ENCODE measurements at places on chromosomes 7 and 10.
A peak's percentile ranks its signal among the peaks of the same experiment; 100 is the strongest.

- no peak for ATAC-seq
Observed at GRCh38 chr10:121323443-121323842, 274.8 kb downstream of the FGFR2 start.

- peak; percentile 19 for ATAC-seq
Observed at GRCh38 chr7:98557538-98558031, 59.5 kb upstream of the NPTX2 start.

DNA sequence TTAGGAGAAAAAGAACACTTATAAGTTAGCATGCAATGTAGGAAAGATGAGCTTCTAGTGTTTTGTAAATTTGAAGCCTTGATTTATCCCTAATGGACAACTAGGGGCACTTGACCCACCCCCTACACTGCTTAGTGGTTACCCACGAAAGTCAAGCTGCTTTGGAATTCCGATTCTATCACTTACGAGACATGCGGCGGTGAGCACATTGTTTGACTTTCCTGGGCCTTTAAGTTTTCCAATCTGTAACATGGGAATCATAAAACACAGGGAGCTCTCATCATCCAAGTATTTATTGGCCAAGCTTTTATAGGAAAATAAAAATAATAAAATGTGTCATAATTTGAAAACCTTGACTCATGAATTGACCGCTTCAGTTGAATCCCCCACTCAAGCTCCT lies 78.7 kb upstream of the PDK4 start:
- ATAC-seq = no peak

- ATAC-seq = no peak
Observed at GRCh38 chr10:77629775-77630506, 7.7 kb downstream of the KCNMA1 start.

- ATAC-seq = no peak
Observed at GRCh38 chr7:137946011-137946410, 55.9 kb downstream of the CREB3L2 start.

DNA sequence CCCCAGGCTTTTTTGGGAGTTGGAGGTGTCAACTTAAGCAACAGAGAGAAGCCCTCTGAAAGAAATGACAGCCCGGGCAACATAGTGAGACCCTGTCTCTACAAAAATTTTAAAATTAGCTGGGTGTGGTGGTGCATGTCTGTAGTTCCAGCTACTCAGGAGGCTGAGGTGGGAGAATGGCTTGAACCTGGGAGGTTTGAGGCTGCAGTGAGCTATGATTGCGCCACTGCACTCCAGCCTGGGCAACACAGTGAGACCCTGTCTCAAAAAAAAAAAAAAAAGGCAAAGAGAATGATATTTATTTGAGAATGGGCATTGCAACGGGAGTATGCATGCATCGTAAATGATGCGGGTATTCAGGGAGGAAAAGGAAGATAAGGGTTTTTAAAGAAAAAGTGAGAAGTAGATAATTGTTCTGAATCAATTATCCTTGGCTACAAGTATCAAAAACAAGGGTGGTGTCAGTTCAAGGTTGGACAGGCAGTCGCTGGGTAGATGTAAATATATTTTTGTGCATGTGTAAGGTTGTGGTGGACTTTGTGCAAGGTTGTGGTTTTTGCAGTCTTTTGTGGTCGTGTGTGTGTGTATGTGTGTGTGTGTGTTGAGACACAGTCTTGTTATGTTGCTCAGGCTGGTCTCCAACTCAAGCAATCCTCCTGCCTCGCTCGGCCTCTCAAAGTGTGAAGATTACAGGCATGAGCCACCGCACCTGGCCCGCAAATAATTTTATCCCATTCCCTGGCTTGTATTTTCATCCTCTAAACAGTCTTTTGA lies 65.6 kb downstream of the COL26A1 start:
- no peak for ATAC-seq

DNA sequence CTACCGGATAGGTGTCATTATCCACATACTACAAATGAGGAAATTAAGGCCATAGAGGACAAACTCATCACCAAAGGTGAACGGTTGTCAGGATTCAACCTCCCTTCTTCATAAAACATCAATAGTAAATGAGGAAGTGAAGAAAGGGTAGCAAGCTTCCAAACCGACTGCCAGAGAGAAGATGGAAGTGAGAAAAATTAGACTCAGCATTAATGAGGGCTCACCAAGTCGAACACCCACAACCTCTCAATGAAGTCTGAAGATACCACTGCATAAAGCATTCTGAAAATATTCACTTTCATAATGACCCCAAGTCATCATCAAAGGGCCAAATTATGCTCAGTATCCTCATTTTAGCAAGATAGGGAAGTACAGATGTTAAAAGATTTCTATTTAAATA lies 29.6 kb downstream of the ABCB4 start:
- ATAC-seq = no peak

DNA sequence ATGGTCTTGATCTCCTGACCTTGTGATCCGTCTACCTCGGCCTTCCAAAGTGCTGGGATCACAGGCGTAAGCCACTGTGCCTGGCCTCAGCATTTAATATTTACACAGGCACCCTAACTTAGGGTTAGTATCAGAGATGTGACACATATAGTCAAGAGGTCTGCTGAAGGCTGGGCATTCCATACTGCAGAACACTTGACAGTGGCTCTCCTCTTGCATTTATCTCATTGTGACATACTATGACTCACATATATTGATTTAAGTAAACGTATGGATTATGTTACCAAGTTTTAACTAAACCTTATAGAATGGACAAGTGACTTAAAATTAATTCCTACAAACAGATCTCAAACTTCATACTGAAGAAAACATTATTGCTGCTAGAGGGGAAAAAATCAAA lies 36.6 kb downstream of the BRAF start:
- ATAC-seq = no peak

DNA sequence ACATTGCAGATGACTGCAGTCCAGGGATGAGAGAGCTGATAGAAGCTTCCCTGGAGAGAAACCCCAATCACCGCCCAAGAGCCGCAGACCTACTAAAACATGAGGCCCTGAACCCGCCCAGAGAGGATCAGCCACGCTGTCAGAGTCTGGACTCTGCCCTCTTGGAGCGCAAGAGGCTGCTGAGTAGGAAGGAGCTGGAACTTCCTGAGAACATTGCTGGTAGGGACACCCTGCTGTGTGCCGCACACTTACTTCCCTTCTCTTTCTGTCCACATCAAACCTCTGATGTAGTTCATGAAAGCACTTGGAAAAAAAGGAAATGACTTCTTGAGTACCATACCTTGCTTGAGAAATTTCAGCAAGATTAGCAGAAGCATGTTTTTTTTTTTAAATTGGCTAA lies 25.3 kb downstream of the MAP3K8 start:
- no peak for ATAC-seq

GRCh38 chr7:3246127-3246526 lies 54.9 kb upstream of the SDK1 start:
- peak; percentile 31 for ATAC-seq

DNA sequence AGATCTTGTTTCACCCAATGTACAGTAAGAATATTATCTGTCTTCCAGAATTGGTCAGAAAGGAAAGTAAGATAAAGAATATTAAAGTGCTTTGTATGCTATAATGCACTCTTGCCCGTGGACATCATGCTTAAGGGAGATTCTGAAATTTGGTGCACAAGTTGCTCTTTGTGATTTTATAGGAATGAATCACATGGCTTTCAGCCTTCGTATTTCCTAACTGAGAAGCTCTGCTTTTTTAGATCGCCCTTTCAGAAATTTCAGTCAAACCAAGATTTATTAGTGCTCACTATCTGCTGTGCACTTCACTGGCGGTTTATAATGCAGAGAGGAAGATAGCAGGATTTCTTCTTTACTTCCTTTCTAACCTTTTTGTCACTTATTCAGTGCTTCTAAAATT lies 1248.5 kb upstream of the LRRN3 start:
- ATAC-seq = no peak

- ATAC-seq = peak; percentile 32
Observed at GRCh38 chr10:58065529-58065815, 202.2 kb downstream of the IPMK start.

- no peak for ATAC-seq
Observed at GRCh38 chr7:136294977-136295376, 317.8 kb upstream of the MTPN start.

DNA sequence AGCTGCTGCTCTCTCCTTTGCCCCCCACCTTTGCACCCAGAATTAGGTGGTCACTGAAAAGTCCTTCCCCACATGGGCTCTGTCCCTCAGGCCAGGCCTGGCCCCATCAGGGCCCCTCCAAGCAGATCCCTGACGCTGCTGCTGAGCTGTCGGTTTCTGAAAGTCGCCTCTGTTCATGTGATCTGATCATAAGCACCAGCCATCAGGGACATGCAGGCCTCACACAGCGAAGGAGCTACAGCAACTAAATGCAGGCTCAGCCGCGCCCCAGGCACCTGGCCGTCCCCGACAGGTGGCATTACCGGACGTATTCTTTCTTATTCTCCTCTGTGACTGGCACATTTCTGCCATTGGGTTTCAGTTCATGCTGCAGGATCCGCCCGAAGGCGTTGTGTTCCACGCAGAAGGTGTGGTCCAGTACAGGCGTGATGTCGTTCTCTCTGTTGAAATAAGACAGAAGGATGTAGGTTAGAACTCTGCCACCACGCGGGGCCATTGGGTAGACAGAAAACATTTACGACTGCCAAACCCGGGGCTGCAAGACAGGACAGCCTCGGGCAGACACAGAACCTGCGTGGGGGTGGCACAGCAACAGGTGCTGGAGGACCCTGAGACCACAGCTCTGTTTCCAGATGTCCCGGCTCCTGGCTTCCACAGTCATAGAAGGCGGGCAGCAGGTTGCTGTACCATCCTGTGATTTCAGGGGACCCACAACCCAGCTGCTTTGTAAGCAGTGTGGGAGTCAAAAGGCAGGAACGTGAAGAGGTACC lies 105.6 kb downstream of the SMURF1 start:
- ATAC-seq = no peak

DNA sequence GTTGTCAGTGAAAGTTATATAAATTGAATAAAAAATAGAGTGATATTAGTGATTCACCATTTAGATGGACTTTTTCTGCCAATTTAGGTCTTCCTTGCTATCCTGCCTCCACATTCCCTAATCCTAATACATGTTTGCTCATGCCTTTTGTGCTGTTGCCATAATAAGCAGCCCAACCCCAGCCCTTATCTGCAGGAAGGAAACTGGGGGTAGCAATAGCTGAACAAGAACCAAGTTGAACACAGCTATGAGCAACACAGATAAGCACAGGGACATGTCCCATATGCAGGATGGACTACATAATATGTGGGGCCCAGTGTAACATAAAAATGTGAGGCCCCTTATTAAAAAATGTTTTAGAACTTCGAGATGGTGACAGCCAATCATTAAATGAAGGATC lies 91.2 kb upstream of the AHR start:
- ATAC-seq = no peak

GRCh38 chr10:46326066-46326465 lies 39.3 kb downstream of the ANTXRL start:
- no peak for ATAC-seq

DNA sequence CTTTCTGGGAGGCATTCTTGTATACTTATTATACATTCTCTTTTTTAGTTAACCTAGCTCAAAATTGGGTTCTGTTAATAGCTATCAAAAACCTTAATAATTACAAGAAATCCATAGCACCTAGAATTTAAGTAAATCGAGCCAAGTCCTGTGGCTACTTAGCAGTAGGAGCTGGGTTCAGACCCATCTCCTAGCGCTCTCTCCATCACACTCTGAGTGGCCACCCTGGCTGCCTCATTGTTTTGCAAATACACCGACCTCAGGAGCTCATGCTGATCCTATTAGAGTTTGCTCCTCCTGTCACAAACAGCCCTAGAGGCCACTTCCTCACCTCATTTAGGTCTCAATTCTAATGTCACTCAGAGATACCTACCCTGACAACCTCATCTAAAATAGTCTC lies 46.2 kb upstream of the OSBPL3 start:
- no peak for ATAC-seq

DNA sequence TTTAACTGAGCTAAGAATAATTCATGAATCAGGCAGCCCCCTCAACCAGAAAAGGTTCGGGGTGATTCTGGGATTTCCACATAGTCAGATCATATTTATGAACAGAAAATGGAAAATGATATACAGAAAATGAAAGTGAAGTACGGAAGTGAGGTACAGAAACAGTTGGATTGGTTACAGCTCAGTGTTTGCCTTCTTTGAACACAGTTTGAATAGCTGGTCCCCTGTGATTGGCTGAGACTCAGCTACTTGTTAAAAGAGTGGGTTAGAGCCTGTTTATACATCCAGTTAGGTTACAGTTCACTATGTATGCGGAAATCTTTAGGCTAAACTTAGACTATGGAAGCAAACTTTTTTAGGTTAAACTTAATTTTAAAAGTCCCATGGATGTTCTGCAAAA lies 511.7 kb downstream of the PLXDC2 start:
- ATAC-seq = no peak

DNA sequence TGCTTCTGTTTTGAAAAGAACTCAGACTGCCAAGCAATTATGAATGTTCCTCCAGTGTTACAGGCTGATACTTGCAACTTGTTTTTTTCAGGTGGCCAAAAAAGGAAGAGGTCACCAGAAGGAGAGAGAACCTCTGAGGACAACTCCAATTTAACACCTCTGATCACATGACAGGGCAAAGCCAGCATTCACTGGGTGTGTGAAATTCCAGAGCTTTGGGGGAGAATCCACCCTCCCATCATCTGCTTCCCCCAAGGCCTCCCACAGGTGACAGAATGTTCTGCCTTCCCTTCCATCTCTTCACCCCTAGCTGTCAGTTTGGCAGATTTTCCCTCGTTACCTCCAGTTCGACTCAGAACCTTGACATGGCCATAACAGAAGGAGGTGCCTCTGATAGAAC lies 39.1 kb downstream of the GOT1 start:
- no peak for ATAC-seq

- peak; percentile 93 for ATAC-seq
Observed at GRCh38 chr7:44665531-44666213, 59.2 kb downstream of the OGDH start.

GRCh38 chr7:27100694-27101170 lies 1.8 kb downstream of the HOXA2 start:
- ATAC-seq = no peak

- no peak for ATAC-seq
Observed at GRCh38 chr10:32244421-32245207, 102.3 kb downstream of the EPC1 start.

GRCh38 chr10:46544989-46545791 lies 11.3 kb downstream of the GPRIN2 start:
- peak; percentile 39 for ATAC-seq

- no peak for ATAC-seq
Observed at GRCh38 chr7:99111591-99111990, 32.3 kb downstream of the SMURF1 start.

DNA sequence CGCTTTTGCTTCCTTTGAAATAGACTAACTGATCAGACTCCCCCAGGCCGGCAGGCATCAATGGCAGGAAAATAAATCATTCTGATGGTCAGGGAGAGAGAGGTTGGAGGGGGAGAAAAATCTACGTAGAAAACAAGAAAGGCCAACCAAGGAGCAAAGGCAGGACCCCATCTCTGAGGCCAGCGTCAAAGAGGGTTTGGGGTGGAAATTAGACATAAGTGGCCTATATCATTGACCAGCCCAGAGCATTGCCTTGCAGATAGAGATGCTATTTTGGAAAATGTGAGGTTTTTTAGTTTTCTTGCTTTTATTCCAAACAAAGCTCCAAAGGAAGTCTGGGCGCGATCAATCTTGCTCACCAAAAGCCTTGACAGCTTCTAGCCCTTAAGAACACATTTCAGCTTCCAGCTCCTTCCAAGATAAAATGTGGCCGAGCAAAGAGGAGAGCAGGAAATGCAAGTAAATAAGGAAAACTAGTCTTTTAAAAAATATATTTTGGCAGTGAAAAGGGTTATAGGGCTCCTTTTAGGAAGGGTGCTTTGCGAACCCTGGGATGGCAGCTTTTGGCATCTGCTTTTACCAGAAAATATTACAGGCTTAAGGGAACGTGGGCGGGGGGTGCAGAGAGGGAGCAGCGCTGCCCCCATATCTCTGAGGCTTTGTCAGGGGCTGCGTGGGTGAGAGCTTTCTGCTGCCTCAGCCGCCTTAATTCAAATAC lies 2.0 kb upstream of the HOXA2 start:
- no peak for ATAC-seq

Measured in SK-N-SH treated with all-trans-retinoic acid at 6 μM for 48 hours (cell line).